Purkinje cell (primary cell): ENCODE measurements at places on chromosomes 1 and 21. TPM values are rescaled to one million over a fixed set of nuclear protein-coding genes. Genes with fewer than 3 reads are reported as not detected.

Gene A3GALT2
- polyA plus RNA-seq: not detected in 2 replicates

Gene KRTAP11-1
- polyA plus RNA-seq: not detected in 2 replicates

Gene SCYL3
- 3.8 and 5.2 TPM in 2 replicates for polyA plus RNA-seq

Gene MNDA
- 0.41 TPM in 1 of 2 replicates, not detected in the other for polyA plus RNA-seq

Gene SAMD13
- 0.84 and 1.0 TPM in 2 replicates for polyA plus RNA-seq

Gene IQGAP3
- polyA plus RNA-seq: 0.07 and 0.09 TPM in 2 replicates

Gene DYRK3
- polyA plus RNA-seq: 10.1 and 12.6 TPM in 2 replicates

Gene ORC1
- polyA plus RNA-seq: 0.36 TPM in 1 of 2 replicates, not detected in the other

Gene OPTC
- not detected in 2 replicates for polyA plus RNA-seq

Gene HTR6
- not detected in 2 replicates for polyA plus RNA-seq

Gene FCMR
- polyA plus RNA-seq: not detected in 2 replicates

Gene MOV10
- 0.85 TPM in 1 of 2 replicates, not detected in the other for polyA plus RNA-seq

Gene TSHB
- not detected in 2 replicates for polyA plus RNA-seq

Gene SLFNL1
- polyA plus RNA-seq: 0.26 TPM in 1 of 2 replicates, not detected in the other

Gene OR2M7
- not detected in 2 replicates for polyA plus RNA-seq

Gene TFF1
- not detected in 2 replicates for polyA plus RNA-seq

Gene SPATA46
- not detected in 2 replicates for polyA plus RNA-seq

Gene NTNG1
- polyA plus RNA-seq: 4.9 and 9.0 TPM in 2 replicates

Gene TRIM46
- 0.73 and 2.3 TPM in 2 replicates for polyA plus RNA-seq

Gene PLPPR4
- 803 and 925 TPM in 2 replicates for polyA plus RNA-seq

Gene SPATA45
- 1.7 TPM in 1 of 2 replicates, not detected in the other for polyA plus RNA-seq

Gene TSSK3
- polyA plus RNA-seq: not detected in 2 replicates

Gene RLF
- 5.0 and 7.4 TPM in 2 replicates for polyA plus RNA-seq

Gene FRRS1
- not detected in 2 replicates for polyA plus RNA-seq

Gene S100A3
- not detected in 2 replicates for polyA plus RNA-seq

Gene ITGB2
- polyA plus RNA-seq: not detected in 2 replicates

Gene SPTA1
- polyA plus RNA-seq: not detected in 2 replicates

Gene RNU1-4
- polyA plus RNA-seq: not detected in 2 replicates

Gene EFNA1
- polyA plus RNA-seq: 1.4 and 3.8 TPM in 2 replicates

Gene HMCN1
- not detected in 2 replicates for polyA plus RNA-seq

Gene BRINP2
- polyA plus RNA-seq: 9.4 and 10.1 TPM in 2 replicates

Gene SLAMF9
- polyA plus RNA-seq: not detected in 2 replicates
